ENCODE measurements at places on chromosomes 3 and 15. TPM values are rescaled to one million over a fixed set of nuclear protein-coding genes. Genes with fewer than 3 reads are reported as not detected.
A peak's percentile ranks its signal among the peaks of the same experiment; 100 is the strongest.

Gene PTH1R
- total RNA-seq, result not detected

Gene MITF
- total RNA-seq, result not detected

Gene AADAC
- not detected for total RNA-seq

GRCh38 chr15:69009341-69009740 is 5.2 kb upstream of the NOX5 start:
- no peak for DNase-seq

- DNase-seq, result peak; percentile 35
Measured at GRCh38 chr3:57158813-57159738, 6.1 kb downstream of the IL17RD start.

- DNase-seq, result no peak
Measured at GRCh38 chr3:130378677-130379191, 33.3 kb downstream of the COL6A5 start.

GRCh38 chr15:83960192-83960829 is 275.3 kb upstream of the GOLGA6L4 start:
- DNase-seq, result no peak

Gene FAM107A
- not detected for total RNA-seq

DNA sequence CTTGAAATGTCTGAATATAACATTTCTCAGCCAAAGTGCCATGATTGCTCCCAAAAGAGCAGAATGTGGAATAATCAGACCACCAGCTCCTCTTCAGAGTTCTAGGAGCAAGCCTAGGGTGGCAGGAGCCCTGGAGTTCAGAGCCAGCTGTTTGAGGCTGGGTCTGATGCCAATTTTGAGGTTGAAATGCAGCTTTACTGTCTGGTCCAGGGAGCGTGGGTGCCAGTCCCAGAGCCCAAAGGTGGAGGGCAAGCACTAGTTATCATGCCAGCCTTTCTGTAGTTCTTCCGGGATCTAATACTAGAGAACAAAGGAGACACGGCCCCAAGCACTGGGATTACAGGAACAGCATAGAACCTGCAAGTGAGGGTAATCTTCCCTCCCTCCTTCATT is 69.3 kb downstream of the TNFAIP8L3 start:
- DNase-seq, result no peak

DNA sequence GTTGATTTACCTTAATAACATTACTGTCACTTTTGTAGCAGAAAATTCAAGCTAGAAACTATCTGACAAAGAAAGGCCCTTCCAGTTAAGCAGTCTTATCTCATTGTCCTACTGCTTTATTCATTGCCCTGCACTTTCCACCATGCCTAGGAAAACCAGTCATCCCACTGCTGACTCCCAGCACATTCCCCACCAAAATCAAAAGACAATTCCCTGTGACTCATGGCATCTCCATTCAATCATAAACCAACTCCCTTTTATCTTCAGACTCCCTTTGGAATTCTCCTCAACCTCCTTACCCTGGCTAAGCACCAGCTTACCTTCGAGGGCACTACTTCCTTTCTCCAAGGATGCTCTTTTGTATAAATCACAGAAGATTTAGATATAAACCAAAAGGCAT is 184.3 kb downstream of the PLCH1 start:
- no peak for DNase-seq

Gene SLC2A2
- not detected for total RNA-seq

Gene TRIM42
- total RNA-seq, result not detected

DNA sequence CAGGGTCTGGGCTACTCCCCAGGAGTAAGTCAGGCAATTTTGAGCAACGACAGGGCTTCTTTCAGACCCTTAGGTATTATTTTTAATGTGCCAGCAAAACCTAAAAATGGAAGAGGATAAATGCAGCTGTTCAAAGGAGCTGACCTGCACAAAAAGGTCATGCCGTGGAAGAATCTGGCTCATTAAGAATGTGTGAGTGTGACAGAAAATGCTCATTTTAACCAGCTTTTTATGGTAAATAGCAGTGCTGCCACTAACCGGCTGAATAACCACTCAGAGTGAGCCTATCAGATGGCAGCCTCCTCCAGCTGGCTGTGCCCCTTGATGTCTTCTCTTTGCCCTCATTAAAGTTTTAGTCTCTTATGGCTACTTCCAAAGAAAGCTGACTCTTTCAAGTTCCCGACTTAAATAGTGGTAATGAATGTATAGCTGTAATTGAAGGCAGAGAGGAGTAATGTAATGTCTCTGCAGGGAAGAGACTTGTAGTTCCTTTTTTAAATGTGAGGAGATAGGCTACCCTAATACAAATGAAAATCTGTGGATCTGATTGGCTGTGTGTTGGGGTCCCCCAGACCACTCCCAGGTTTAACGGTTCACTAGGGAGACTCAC is 9.5 kb upstream of the FSTL1 start:
- DNase-seq, result no peak

DNA sequence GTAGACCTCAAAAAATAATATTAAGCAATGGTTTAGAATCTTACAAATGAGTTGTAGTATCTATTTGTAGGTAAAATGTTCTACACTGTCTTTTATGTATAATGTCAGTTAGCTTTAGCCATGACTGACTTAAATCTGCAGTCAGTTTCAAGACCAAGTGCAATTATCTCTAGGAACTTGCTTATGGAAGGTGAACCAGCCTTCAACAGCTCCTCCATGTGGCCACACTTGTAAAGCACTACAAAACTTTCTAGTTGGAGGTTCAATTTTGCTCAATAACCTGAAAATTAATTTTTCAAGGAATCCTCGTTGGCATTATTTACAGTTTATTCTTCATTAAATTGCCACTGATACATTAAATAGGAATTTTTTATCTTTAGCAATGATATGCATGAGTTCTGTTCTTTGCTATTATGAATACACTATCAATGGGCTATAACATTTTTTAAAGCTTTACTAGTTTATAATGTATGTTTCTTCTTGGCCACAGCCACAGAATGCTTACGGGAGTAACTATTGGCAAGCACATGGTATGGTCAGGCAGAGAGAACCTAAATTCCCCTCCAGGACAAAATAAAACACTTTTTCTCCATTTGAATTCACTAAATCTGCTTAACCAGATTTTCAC is 315.3 kb upstream of the UBE2E2 start:
- no peak for DNase-seq

GRCh38 chr3:41581700-41582099 is 380.2 kb downstream of the ULK4 start:
- DNase-seq, result peak; percentile 76

Gene LEKR1
- 4.6 TPM for total RNA-seq

DNA sequence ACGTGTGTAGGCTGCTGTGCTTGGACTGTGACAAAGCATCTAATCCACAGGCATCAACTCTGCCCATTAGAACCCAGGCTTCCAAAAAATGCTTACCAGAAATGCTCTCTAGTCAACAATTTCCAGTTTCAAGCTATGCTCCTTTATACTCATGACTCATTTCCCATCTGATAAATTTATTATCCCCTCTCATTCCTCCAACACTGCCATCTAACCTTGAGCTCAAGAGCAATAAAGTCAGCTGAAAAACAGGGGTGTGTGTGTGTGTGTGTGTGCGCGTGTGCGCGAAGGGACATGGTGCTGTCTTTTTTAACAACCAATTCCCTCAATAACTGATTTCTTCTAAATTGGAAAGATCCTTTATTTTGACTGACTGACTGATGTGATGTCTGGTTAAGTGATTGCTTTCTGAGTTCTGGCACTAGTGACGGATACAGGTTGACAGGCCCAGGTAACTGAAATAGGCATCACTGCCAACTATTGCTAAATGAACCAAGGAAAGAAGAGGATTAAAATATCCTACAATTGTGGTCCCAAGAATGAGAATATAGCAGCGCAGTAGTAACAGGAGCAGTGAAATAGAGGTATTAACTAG is 405.5 kb downstream of the ZNF385D start:
- DNase-seq, result no peak

DNA sequence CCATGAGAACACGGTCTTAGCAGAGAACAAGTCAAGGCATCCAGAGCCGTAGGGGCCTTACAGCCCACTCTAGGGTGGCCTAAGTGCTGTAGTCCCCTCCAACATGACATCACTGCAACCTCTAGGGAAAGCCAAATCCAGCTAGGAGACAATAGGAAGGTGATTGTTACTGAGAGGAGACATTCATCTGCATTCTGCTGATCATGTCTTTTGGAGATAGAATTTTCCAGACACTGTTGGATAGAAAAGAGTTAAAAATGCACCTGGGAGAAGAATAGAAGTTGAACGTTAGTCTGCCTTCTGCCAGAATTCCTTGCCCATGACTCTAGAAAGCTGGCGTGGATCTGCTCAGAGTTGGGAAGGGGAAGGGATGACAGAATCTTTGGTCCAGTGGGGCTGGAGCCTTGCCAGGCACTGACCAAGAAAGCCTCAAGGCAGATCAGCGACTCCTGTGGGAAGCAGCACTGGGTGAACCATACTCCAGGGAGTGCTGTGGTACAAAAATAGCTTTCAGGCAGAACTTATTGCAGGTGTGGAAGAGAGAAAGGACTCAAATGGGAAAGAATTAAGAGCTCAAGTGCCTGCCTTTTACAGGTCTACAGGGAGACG is 44.8 kb upstream of the RAF1 start:
- no peak for DNase-seq

Gene ARGFX
- not detected for total RNA-seq

Gene BMF
- total RNA-seq, result 344 TPM

- DNase-seq, result no peak
Measured at GRCh38 chr3:42369832-42370231, 40.6 kb downstream of the LYZL4 start.

- DNase-seq, result no peak
Measured at GRCh38 chr15:27769652-27770051, 329.5 kb downstream of the OCA2 start.

DNA sequence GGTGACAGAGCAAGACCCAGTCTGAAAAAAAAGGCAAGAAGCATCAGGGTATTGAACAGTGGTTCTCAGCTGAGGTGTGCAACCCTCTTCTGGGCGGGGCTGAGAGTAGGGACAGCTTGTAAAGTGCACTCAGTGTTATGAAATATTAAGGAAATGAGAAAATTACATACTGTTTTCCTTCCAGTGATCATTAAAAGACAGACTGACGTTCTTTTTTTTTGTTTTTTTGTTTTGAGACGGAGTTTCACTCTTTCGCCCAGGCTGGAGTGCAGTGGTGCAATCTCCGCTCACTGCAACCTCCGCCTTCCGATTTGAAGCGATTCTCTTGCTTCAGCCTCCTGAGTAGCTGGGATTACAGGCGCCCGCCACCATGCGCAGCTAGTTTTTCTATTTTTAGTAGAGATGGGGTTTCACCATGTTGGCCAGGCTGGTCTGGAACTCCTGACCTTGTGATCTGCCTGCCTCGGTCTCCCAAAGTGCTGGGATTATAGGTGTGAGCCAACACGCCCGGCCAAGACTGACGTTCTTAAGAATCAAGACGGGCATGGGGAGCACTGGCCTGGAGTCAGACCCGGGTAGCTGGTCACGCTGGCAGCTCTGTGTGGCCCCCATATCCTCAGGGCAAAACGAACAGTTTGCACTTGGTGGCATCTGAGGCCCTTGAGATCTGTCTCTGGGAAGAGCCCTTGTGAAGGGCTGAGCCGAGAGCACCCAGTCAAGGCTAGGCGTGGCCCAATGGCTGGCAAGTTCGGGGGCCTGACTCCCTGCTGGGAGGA is 11.4 kb downstream of the MAN2A2 start:
- DNase-seq, result no peak

Gene GPR149
- total RNA-seq, result not detected

Gene IL5RA
- total RNA-seq, result 0.75 TPM

- no peak for DNase-seq
Measured at GRCh38 chr15:25368850-25369249, 70.0 kb downstream of the UBE3A start.

DNA sequence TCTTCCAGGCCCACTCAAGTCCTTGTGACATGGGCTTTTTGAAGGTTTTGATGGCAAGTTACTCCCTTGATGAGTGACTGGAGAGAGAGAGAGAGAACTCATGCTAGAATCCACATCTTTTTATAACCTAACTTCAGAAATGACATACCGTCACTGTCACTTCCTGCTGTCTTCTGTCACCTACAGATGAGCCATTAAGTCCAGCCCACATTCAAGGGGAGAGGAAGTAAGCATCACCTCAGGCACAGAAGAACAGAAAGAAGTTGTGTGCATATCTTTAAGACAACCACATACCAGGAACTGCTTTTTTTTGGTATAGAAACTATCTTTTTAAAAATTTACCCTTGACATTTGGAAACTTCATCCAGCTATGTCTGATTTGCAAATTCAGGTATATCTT is 16.6 kb upstream of the TXNRD3 start:
- no peak for DNase-seq

Gene QRICH1
- total RNA-seq, result 187 TPM

- no peak for DNase-seq
Measured at GRCh38 chr3:69088063-69088462, 3.3 kb downstream of the ARL6IP5 start.

Gene CAMKV
- not detected for total RNA-seq

Gene NTRK3
- not detected for total RNA-seq

Gene TTLL13
- total RNA-seq, result 0.22 TPM

Gene MESP2
- total RNA-seq, result not detected

- DNase-seq, result no peak
Measured at GRCh38 chr3:127639173-127640041, 10.4 kb downstream of the PODXL2 start.

GRCh38 chr15:73873456-73873855 is at the start of gene TBC1D21:
TSS of gene TBC1D21 (plus strand) at chr15:73873564. CDS start at chr15:73873710, 146 bp downstream.
- DNase-seq, result no peak

DNA sequence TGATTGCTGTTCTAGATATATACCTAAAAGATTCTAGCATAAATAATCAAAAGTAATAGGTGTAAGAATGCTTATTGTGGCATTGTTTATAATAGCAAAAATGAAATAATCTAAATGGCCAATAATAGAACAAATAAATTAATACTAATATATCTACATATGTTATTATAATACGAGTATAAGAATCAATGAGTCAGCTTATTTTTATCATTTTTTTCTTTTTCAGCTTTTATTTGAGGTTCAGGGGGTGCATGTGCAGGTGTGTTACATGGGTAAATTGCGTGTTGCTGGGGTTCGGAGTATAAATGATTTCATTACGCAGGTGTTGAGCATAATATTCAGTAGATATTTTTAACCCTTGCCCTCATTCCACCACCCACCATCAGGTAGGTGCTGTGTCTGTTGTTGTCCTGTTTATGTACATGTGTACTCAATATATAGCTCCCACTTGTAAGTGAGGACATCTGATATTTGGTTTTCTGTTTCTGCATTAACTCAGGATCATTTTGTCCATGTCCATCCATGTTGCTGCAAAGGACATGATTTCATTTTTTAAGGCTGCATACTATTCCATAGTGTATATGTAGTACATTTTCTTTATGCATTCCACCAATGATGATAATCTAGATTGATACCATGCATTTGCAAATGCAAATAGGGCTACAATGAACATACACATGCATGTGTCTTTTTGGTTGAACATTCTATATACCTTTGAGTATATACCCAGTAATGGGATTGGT is 122.2 kb upstream of the GMNC start:
- DNase-seq, result no peak

DNA sequence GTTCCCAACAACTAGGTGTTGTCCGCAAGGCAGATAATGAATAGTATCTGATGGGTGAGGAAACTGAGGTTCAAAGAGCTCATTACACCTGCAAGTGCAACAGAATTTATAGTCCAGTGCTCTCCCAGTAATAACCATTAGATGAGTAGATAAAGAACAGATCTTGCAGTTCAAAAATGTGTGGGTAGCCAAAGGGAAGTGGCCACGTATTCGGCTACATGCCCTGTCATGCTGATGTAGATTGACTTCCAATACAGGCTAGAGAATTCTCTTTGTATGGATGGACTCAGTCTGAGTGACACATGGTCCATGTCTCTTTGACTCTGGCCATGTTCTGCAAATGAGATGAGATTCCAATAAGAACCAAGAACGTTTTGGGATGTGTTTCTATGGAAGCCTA is 187.9 kb upstream of the LPP start:
- DNase-seq, result no peak

Gene SERINC4
- total RNA-seq, result 0.32 TPM
